ENCODE measurements at places on chromosomes 5 and 9. TPM values are rescaled to one million over a fixed set of nuclear protein-coding genes. Genes with fewer than 3 reads are reported as not detected.

Gene SDHA
- 75.2 TPM for total RNA-seq

Gene PCDHA13
- not detected for total RNA-seq

Gene PDE8B
- 7.7 TPM for total RNA-seq

Gene SLC34A3
- total RNA-seq, result not detected

Gene SOWAHA
- total RNA-seq, result not detected

Gene GABBR2
- total RNA-seq, result not detected

Gene FCN1
- 16.5 TPM for total RNA-seq

Gene OCLN
- 1.9 TPM for total RNA-seq

Gene CKMT2
- total RNA-seq, result 26.3 TPM

Gene MYMK
- total RNA-seq, result not detected
